ENCODE measurements at places on chromosomes 11 and 22. TPM values are rescaled to one million over a fixed set of nuclear protein-coding genes. Genes with fewer than 3 reads are reported as not detected.

The SMIM35 gene
- total RNA-seq = not detected

The OR6T1 gene
- total RNA-seq = not detected

The CYB5R2 gene
- 6.9 TPM for total RNA-seq

The TEX54 gene
- total RNA-seq = 0.77 TPM

The RFPL1 gene
- total RNA-seq = not detected

- DNase-seq = no peak
Observed at GRCh38 chr11:59141191-59141590, 1.5 kb upstream of the FAM111A start.

- no peak for DNase-seq
Observed at GRCh38 chr11:69601011-69601975, 39.7 kb upstream of the CCND1 start.

GRCh38 chr22:43001271-43002201 is 13.4 kb downstream of the PACSIN2 start:
- DNase-seq = no peak

DNA sequence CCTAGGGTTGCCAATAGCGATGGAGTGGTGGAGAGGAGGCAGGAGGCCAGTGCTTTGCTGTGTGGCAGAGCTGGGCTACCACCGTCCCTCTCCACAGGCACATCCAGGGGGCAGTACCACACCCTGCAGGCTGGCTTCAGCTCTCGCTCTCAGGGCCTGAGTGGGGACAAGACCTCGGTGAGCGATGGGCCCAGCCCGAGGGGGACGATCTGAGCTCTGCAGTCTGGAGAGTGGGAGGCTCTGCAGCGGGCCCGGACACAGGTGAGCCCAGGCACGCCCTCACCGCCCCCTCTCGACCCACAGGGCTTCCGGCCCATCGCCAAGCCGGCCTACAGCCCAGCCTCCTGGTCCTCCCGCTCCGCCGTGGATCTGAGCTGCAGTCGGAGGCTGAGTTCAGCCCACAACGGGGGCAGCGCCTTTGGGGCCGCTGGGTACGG is 2.5 kb downstream of the PKP3 start:
- DNase-seq = no peak

DNA sequence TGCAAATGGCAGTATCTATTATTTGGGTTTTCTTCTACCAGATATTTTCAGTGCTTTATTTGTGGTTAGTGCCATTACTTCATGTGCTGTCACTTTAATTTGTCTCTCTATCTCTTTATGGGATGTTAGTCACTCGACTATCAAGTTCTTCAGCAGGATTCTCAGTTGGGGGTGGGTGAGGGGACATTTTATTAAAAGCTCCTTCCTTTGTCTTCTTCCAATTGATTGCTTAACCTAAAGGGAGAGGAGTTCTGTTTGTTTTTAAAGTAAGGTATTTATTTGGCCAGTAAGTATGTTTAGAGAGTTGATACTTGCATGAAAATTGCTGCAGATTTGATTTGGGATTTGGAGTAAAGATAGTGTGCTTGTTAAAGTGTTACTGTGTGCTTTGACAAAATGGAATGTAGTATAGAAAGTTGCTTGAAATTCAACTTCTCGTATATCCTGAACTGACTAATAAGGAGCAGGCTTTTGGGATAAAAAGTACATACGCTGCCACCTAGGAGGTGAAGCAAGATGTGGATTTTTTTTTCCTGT is 10.3 kb downstream of the YAP1 start:
- DNase-seq = peak; percentile 80

DNA sequence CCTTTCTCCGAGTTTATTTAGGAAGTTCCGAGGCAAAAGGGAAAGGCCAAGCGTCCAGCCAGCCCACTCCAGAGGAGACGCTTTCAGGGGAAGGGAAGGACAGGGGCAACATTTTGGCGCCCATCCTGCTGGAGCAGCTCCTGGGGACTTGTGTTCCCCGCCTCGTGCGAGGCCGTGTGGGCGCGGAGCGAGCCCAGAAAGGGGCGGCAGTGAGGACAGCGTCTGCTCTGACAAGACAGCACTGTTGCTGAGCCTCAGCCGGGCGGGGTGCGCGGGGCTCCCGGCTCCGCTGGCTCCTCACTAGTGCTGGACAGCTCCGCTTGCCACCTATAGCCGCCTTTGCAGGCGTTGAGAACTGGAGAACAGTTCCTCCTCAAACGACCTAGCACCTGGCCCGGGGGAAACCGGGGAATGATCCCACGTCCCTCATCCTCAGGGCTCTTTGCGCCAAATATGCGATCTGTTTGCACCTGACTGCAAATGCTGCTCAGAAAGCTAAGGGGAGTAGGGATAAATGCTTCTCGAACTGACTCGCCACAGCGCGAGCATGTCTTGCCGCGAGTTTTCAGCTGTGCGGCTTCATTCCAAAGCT is 722 bp upstream of the GUCY1A2 start:
- peak; percentile 78 for DNase-seq

DNA sequence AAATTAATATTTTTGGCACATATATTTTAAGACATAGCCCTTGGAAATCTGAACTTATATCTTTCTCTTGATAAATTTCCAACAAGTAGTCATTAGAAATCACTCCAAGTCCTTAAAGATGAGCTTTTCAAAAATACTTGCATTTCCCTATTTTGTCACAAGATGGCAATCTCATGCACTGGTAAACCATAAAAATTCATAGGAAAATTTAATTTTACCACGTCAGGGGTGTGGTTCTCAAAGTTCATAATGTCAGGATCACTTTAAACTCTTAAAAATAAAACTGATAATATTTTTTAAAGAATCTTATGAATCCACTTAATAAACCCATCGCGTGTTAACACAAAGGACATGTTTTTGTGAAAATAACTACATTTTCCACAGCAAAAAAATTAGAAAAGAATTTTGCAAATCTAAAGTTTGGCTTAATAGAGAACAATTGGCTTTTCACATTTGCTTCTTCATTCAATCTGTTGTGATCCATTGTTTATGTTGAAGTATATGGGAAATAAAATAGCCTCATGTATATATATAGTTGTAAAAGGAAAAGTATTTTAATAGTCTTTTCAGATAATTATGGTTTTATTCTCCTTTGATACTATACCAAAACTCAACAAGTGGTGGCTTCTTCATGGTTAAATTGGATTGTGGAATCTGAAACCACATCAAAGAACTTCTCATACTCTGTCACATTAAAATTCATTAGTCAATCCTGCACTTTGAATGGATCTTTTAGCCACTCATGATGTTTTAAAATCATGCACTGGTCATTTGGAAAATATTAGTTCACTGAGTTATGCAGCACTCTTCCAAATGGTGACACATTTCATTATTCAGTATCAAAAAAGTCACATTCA is 169.1 kb downstream of the CADM1 start:
- DNase-seq = peak; percentile 51

DNA sequence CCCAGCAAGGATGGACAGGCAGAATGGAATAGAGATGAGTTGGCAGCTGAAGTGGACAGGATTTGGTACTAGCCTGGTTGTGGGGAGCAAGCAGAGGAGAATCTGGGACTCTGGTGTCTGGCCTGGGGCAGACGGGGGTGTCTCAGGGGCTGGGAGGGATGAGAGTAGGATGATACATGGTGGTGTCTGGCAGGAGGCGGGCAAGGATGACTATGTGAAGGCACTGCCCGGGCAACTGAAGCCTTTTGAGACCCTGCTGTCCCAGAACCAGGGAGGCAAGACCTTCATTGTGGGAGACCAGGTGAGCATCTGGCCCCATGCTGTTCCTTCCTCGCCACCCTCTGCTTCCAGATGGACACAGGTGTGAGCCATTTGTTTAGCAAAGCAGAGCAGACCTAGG is 2.3 kb downstream of the GSTP1 start:
- no peak for DNase-seq

GRCh38 chr11:70109006-70109405 is 30.9 kb downstream of the ANO1 start:
- DNase-seq = peak; percentile 67

- DNase-seq = no peak
Observed at GRCh38 chr11:44702889-44703288, 23.9 kb upstream of the TSPAN18 start.

DNA sequence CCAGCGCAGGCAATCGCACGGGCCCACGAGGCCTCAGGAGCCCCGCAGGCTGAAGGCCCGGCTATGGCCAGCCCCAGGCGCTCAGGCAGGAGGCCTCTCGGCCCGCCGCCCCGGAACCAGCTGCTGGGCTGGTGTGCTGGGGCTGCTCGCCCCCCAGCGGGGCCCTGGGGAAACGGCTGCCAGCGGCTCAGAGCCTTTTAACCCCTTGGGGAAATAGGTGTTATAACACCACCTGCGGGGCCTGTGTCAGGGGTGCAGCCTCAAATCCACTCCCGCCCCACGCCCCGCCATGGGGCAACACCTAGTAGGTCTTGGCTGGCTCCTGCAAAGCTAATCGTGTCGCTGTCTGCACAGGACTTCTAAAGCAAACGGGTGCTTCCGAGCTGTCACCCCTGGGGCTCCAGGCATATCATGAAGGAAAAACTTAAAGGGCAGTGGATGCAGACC is 237.4 kb downstream of the TTC28 start:
- peak; percentile 74 for DNase-seq

DNA sequence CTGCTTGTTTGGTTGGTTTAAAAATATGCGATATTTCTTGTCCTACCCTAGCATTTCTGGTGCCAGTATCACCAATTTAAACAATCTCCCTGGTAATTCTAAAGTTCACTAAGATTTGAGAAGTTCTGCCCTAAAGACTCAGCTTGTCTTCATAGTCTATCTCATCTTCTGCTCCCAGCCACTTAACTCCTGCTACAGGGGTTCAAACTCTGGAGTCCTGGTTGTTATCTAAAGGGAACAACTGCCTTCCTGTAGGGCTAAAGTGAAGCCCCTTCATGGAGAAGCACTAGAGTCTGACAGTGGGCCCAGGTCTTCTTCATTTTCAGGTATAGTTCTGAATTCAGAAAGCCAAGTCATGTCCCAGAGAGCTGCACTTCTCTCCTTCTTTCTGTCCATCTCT is 73.2 kb downstream of the CTNND1 start:
- DNase-seq = no peak

- no peak for DNase-seq
Observed at GRCh38 chr22:43800970-43801369, 11.1 kb downstream of the EFCAB6 start.

Data from A673 (cell line).